Stimulated activated CD8-positive, alpha-beta memory T cell treated with anti-CD3 and anti-CD28 coated beads, Interleukin-15, amount 100 ng/mL, for 1 hour (primary cell): ENCODE measurements at places on chromosomes 12 and 14.
A peak's percentile ranks its signal among the peaks of the same experiment; 100 is the strongest.

- no peak for DNase-seq
Measured at GRCh38 chr14:102592763-102593060, 263 bp downstream of the RCOR1 start.

GRCh38 chr12:101042211-101042610 is 167.8 kb downstream of the SLC5A8 start:
- no peak for DNase-seq

- DNase-seq: no peak
Measured at GRCh38 chr12:124993626-124994436, at the start of gene BRI3BP. BRI3BP (plus strand) TSS chr12:124993645; CDS start chr12:124993791, 146 bp downstream.

GRCh38 chr12:89448951-89449371 is 75.6 kb downstream of the GALNT4 start:
- DNase-seq: no peak

GRCh38 chr14:103118663-103119404 is 4.4 kb upstream of the TNFAIP2 start:
- no peak for DNase-seq

GRCh38 chr12:2351161-2351560 is 298.4 kb downstream of the CACNA1C start:
- DNase-seq: no peak

GRCh38 chr12:12266873-12267741 is at the start of gene LRP6:
LRP6 (minus strand) TSS chr12:12267044; CDS start chr12:12266735, 309 bp downstream.
- DNase-seq: peak; percentile 32

DNA sequence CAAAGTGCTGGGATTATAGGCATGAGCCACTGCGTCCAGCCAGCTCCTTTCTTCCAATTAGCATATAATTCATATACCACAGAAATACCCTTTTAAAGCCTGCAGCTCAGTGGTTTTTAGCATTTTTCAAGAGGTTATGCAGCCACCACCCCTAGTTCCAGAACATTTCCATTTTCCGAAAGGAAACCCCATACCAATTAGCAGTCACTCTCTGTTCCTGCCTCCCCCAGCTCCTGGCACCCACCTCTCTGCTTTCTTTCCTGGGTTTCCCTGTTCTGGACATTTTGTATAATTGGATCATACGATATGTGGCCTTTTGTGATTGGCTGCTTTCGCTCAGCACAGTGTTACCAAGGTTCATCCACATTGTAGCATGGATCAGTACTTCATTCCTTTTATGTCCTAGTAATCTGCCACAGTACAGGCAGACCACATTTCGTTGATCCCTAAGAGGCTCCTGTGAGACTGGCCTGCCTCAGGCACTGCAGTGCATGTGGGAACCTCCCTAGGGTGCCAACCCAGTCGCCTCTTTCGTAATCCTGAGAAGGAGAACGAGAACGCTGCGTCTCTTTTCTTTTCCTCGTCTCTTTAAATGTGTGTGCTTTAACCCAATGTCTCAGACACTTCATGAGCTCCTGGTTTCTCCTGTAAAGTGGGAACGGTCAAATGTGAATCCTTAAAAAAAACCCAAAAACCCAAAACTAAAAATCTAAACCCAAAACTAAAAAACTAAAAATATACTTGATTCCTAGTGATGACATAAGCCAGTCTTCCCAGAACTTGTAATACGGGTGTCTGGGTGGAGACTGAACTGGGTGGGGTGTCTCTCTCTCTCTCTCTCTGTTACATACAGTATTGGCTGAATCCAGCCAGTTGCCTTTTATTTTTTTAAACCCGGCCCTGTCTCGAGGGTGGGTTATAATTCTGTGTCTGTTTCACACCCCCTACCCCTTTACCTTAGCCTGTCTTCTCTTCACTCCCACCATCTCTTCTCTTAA is 14.7 kb downstream of the AACS start:
- no peak for DNase-seq

DNA sequence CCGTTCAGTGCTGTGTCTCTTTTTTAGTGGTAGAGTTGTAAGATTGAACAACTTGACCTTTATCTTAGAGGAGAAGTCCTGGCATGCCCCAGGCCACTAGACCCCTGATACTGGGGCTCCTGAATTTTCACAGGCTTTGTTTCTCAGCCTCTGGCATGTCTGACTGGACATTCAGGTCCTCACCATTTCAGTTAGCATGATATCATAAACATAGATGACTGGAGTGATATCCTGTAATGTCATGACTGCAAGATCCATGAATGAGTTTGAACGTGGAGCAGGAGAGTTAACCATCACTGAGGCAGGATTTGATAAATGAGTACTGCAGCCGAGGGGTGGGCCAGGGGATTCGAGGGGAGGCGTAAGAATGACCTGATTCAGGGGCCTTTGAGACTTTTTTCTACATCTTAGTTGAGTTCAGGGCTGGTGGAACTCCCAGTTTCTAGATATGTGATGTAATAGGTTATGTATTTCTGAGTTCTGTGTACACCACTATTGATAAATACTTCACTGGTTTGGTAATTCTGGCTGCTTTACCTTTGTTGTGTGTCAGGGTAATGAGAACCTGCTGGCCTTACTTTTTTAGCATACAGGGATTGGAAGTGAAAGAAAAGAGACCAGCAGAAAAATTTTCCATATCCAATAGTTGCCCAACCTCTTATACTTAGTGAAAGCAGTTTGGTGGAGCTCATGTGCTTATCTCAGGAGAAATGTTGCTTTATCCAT is 217.0 kb downstream of the SYNE2 start:
- no peak for DNase-seq

GRCh38 chr12:11070999-11071398 is 8.9 kb upstream of the TAS2R46 start:
- DNase-seq: no peak

- no peak for DNase-seq
Measured at GRCh38 chr12:102522768-102523167, 42.4 kb upstream of the IGF1 start.

- no peak for DNase-seq
Measured at GRCh38 chr14:72763892-72764291, 130.0 kb downstream of the DPF3 start.

DNA sequence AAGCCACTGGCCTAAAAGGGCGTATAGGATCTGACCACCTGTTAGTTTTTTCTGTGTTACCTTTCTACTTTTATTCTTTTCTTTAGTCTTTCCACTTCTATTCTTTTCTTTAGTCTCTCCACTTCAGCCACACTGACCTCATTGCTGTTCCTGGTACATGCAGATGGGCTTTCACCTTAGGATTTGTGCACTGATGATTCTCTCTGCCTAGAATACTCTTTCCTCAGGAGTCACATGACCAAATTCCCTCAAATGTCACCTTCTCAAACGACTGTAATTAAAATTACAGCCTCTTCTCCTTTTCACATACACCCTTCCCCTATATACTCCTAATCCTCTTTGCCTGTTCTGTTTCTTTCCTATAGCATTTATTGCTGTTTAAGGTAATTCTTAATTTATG is 36.0 kb downstream of the GPHN start:
- DNase-seq: no peak

GRCh38 chr12:80509781-80510556 is 65.9 kb downstream of the PTPRQ start:
- no peak for DNase-seq

DNA sequence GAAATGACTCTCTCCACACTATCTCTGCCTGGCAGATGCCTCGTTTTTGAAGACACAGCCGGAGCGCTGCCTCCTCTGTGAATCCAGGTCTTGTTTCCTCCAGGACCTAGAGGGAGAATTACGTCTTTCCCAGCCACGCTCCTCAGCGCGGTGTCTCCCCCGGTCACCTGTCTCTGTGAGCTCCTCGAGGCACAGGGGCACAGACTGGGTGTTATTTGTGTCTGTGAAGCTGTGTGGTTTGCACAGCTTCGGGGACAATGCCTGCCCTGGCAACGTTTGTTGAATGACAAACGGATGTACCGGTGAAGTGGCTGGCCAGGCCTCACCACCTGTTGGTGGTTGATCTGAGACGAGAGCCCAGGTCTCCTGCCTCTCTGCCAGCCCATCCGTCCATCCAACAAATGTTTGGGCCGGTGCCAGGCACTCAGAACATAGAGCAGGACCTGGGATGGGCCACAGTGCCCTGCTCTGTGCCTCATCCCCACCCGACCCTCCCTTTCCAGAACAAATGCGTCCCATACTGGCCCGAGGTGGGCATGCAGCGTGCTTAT is 6.1 kb downstream of the PTPN6 start:
- no peak for DNase-seq

DNA sequence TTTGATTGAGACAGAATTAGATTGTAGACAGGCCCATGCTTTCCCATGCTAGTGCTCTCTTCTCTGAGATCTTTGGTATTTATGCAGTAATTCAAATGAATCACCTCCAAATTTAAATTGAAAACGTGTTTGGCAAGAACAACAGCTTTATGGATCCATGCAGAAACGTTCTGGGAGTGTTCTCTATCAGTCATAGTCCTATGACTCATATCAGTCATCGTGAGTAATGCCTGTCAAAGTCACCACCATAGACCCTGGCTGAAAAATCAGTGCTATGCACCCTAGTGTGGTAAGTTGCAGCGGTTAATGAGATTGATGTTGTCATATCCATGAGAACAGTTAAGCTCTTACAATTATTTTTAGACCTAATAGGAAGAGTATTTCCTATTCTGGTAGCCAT is 90.1 kb upstream of the FOXG1 start:
- no peak for DNase-seq
